CD4-positive, alpha-beta T cell treated with Interferon gamma for 1 hour (primary cell): ENCODE measurements at places on chromosomes 1 and 21.

- DNase-seq, result no peak
Observed at GRCh38 chr1:110061341-110061740, 9.1 kb downstream of the ALX3 start.

DNA sequence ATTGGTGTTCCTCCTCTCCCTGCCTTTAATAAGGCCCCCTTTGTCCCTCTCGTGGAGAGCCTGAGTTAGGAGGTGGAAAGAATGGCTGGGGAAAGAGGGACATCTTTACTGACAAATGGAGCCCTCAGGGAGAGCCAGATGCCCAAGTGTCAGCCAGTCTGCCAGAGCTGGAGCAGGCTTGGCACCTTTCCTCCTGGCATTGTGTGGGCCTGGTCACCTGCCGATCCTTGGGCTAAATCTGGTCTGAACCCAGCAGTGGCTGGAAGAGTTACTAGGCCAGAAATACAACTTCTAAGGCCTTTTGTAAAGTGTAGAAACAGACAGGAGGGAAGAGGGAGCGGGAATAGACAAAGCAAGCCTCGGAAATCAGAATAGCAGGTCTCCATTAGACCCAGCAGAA is 24.9 kb downstream of the VANGL1 start:
- no peak for DNase-seq

- DNase-seq, result no peak
Observed at GRCh38 chr21:41605178-41605933, 97.4 kb upstream of the TMPRSS2 start.

GRCh38 chr1:50109647-50110075 is 941 bp downstream of the ELAVL4 start:
- peak; percentile 9 for DNase-seq

- no peak for DNase-seq
Observed at GRCh38 chr1:226984521-226985238, 44.6 kb downstream of the COQ8A start.

DNA sequence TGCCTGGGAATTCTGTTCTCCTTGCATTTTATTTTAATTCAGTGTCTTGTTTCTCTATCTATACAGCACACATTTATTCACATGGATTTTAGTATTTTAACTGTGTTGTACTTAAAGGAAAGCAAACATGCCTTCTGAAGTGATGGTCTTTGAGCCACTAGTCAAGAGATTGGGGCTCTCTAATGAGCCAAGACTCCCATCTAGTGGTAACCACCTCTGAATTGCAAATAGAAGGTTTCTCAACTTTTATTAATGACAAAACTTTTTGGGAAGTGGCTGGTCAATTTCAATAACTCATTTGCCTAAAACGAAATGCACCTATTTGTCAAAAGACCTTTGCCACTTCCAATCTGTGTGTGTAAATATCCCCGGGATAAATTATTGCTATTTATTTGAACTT is 199.6 kb downstream of the LTN1 start:
- no peak for DNase-seq
